ENCODE measurements at places on chromosomes 7 and 10.

DNA sequence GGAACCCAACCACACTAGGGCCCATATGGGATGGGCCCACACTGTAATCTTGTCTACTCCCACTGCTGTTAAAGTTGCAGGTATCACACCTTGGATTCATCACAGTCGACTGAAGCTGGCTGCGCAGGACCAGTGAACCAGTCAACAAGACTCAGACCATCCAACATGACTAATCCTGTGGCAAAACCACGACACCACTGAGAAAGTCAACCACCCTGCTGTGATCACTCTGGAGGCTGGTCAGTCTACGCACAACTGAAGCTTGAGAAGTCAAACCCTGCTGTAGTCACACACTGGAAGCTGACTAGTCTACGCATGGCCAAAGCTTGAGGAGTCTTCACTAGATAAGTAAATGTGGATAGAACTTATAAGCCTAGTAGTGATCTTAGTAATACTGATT lies 9.6 kb upstream of the CYREN start:
- DNase-seq = no peak

DNA sequence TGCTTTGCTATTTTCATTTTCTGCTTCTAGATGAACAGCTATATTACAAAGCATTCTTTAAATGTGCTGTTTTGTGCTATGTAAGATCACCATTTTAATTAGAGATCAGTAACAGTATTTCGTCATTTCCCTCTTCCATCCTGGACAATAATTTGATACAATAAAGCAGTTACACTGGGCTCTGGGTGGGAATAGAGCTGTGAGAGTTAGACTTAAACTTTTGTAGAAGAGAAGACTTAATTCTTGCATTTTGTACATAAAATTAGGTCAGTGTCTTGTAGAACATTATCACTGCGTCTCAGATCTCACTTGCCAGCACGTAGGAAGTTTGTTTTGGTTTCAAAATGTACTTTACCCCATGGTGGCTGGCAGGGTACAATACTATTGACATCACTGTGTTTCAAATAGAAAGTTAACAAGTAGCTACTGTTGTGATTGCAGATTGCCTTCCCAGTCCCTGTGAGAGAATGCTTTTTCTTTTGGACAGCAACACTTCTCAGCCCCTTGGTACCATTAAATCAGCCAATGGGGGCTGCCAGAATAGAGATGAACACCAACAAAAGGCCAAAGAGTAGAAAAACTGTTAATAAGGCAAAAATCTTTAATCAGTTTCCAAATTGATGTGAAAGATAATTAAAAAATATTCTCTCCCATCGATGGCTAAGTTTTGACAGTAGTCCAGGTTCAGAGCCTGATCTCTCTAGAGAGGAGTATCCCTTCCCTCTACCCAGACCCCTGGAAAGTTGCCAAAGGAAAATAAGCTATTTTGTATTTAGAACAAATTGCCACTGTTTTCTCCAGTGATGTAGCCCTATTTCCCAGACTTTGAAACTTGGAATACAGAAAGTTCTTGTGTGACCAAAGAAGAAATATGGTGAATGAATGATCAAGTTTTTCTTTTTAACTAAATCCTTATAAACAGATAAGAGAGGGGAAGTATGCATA lies 35.1 kb downstream of the SMNDC1 start:
- no peak for DNase-seq

GRCh38 chr10:97911217-97911616 lies 61.6 kb downstream of the GOLGA7B start:
- no peak for DNase-seq

DNA sequence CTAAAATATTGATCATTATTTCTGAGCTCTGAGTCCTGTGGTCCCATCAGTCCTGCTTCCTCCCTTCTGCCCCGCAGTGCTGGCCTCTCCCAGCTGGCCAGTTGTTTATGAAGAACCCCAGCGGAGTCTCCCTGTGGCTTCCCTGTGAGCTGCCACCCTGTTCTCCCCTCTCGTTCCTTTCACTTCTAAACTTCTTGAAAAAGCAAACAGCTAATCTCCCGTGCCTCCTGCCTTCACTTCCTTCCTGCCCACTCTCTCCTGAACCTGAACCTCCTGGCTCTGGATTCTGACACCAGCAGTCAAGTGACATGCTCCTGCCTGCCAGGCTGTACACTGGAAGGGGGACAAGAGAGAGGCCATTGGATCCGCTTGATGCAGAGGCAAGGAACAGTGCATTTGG lies 63.7 kb upstream of the ZPBP start:
- no peak for DNase-seq

- peak; percentile 34 for DNase-seq
Observed at GRCh38 chr10:26112532-26112931, 104.0 kb upstream of the GAD2 start.

DNA sequence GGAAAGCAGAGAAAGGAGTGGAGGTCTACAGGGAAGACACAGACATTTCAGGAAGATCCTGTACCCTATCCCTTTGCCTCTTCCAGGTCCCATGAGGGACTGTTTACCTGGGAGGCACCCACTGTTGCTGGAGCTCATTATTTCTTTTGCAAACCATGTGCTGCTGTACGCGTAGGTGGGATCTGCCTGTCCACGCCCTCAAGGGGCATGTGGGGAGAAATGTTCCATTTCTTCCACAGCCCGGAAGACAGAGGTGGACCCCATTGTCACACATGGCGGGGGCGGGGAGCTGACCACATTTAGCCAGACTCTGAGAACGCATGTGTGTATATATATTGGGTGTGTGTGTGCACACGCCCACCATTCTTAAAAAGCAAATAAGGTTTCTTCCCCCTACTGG lies 2.0 kb downstream of the PLXNA4 start:
- no peak for DNase-seq

- no peak for DNase-seq
Observed at GRCh38 chr10:123606006-123606405, 60.1 kb upstream of the GPR26 start.

DNA sequence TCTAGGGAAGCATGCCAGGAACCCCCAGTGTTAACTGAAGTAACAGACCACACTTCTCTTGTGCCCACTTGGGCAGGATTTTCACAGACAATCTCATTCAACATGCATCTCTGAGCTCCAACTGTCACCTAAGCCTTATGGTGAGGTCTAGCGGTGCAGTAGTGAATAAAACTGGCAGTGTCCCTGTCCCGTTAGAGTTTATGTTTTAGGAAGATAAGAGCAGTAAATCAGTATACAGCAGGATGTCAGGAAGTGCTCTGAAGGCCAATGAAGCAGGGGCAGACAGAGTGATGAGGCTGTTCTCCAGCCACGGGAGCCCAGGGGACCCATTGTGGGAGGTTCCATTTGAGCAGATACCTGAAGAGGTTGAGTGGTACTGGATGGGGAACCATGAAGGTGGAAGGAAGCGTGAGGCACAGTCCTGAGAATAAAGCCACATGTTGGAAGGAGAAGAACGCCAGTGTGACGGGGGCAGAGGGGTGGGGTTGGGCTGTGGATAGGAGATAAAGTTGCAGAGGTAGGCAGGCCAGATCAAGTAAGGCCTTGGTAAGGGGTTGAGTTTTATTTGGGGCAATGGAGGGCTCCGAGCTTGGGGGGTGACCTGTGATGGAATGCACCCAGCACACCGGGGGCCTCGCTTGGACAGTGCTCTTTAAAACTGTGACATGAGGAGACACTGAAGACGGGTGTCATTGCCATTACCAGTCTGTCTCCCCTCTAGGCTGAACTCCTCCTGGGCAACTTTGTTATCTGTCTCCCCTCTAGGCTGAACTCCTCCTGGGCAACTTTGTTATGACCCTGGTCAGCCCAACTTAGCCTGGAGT lies 6.6 kb downstream of the GDF10 start:
- no peak for DNase-seq

DNA sequence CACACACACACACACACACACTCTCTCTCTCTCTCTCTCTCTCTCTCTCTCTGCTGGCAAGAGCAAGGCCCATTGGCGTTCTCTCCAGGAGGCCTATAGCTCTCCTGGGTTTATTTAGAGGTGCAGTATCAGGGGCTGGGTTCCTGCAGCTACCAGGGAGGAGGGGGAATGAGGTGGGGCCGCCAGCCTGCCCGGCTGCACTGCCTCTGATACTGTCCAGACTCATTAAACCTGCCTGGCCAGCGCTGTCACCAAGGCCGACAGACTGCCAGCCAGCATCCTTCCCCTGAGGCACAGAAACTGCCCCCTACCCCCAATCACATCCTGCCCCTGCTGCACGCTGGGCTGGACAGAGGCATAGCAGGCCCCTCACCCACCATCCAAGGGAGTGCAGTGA lies 4.3 kb downstream of the PRRT4 start:
- no peak for DNase-seq

DNA sequence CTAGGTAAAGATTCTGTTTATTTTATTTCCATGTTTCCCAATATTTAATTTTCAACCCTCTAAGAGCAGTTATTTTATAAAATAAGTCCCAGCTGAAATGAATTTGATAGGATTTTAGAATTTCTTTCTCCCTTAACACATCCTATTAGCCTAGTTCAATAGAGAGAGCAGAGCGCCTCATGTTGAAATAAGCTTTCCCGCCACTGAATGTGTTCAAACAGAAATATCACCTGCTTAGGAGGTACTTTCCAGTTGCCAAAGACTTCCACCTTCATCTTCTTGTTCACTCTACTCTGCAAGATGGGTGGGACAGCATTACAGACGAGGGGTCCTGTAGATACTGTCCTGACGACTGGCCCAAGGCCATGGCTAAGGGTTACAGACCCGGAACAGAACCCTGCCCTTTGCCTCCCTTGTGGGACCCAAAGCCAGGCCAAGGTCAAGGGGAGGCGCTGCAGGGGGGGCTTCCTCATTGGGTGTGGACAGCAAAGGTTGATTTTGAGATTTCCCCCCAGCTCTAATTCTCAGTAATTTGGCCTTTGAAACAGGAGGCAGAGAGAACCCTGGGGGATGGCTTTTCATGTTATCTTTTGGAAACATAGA lies 62.0 kb downstream of the PARP12 start:
- DNase-seq = no peak

GRCh38 chr10:70758757-70759514 lies 26.2 kb downstream of the TBATA start:
- peak; percentile 19 for DNase-seq

- no peak for DNase-seq
Observed at GRCh38 chr7:90213521-90213920, 2.0 kb downstream of the STEAP2 start.

- DNase-seq = no peak
Observed at GRCh38 chr10:129552119-129552518, 85.1 kb downstream of the MGMT start.

DNA sequence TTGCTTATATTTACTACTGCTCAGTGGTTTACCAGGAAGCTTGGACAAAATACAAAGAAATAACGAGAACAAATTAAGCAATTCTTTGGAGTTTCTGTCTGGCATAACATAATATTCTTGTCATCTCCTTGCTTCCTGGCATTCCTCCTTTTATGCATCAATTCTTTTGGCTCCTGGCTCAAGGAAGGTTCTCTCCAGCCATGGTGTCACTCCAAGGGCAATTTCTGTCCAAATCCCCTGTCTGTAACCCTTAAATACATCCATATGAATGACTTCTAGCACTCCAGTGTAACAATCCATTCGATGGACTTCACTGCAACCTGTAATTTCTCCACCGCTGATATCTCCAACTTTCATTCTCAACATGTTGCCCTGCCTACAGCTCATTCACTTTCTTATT lies 617.7 kb upstream of the ANKRD30A start:
- no peak for DNase-seq

DNA sequence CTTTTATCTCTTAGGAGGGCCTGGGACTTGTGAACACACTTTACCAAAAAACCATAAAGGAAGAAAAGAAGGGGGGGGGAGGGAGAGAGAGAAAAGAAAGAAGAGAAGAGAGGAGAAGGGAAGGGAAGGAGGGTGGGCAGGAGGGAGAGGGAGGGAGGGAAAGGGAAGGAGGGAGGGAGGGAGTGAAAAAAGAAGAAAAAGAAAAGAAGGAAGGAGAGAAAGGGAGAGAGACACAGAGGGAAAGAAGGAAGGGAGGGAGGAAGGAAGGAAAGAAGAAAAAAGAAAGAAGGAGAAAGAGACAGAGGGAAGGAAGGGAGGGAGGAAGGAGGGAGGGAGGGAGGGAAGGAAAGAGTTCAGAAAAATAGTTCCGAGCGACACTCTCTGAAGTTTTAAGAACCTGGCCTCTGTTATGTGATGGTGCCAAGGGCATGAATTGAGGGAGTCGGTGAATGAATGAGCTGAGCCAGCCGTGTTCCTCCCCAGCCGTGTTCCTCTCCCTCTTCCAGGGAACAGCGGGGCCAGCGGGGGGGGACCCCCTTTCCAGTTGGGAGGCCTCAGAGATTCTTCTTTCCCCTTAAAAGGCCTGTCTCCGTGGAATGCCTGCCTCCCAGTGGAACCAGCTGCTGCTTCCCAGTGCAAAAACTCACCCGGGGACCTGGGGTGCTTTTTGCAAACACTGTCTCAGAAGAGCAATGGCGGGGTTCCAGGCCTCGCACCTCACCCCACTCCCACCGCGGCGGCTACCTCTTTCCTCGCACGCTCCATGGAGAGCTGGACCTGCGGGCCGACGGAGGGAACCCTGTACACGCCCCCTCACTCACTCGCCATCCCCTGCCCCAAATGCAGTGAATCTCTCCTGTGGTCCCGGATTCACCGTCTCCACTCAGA lies 84.1 kb downstream of the FOXL3 start:
- no peak for DNase-seq

DNA sequence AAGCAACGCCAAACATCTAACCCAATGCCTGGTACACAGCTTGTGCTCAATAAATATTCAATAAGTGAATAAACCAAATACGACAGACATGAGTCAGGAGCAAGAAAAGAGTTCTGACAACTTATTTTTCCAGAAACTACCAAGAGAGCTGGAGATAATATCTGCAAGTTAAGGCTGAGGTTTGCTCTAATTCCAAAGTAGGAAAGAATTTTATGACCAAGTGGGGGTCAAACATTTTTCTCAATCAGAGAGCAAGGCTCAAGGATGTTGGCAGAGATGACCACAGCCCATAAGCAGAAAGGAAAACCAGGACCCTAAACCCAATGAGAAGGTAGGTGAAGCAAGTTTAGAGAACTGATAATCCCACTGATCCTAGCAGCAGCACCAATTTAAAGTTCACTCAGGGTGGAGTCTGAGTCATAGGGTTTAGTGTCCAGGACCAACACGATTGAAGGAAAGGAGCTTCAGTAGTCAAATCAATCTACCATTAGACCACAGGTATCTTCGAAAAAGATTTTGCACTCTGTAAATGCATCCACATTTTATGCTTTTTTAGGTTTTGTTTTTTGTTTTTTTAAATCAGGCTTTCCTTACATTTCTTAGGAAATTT lies 49.3 kb upstream of the KCNIP2 start:
- no peak for DNase-seq

DNA sequence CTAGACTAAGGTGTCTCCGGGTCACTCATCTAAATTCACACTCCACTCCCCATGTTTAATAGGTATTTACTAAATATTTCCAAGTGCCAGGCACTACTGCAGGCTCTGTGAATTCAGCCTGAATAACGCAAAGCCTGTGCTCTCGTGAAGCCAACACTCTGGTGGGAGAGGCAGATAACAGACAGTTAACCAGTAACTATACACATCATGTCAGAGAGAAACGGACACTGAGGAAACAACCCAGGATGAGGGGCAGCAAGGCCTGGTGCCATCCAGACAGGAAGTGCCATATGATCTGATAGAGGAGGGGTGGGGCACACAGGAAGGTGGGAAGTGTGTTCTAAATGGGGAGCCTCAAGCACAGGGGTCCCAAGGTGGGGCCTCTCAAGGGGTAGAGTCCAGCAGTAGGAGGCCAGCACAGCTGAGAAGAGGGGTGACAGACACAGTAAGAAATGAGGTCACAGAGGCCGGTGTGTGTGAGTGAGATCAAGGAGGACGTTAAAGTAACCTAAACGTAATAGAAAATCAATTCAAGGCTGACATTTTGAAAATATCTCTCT lies 85.3 kb downstream of the LARP4B start:
- DNase-seq = no peak

- peak; percentile 65 for DNase-seq
Observed at GRCh38 chr10:109914966-109915365, 8.3 kb downstream of the XPNPEP1 start.

- no peak for DNase-seq
Observed at GRCh38 chr7:105296491-105296890, 92.2 kb downstream of the SRPK2 start.
